ENCODE measurements at places on chromosomes 13 and 19. TPM values are rescaled to one million over a fixed set of nuclear protein-coding genes. Genes with fewer than 3 reads are reported as not detected.

GRCh38 chr19:13537454-13537853 lies 31.2 kb upstream of the CACNA1A start:
- peak; percentile 35 for DNase-seq

The RGCC gene
- not detected for total RNA-seq

The IGFL1 gene
- total RNA-seq, result not detected

The ATP12A gene
- 0.39 TPM for total RNA-seq

The KLK4 gene
- total RNA-seq, result not detected

- DNase-seq, result peak; percentile 27
Measured at GRCh38 chr19:18672606-18673337, 10.7 kb upstream of the CRTC1 start.

- DNase-seq, result no peak
Measured at GRCh38 chr13:108281901-108282300, 12.4 kb downstream of the TNFSF13B start.
